Cardiac septum (tissue), 1 donor: ENCODE measurements at places on chromosomes 7 and 10. TPM values are rescaled to one million over a fixed set of nuclear protein-coding genes. Genes with fewer than 3 reads are reported as not detected.

Gene GDF10
- 1.7 TPM for total RNA-seq

Gene HECTD2
- total RNA-seq: 13.2 TPM

Gene UCN3
- total RNA-seq: not detected

- DNase-seq: no peak
Observed at GRCh38 chr7:44949303-44949702, 29.5 kb downstream of the MYO1G start.

- DNase-seq: peak; percentile 94
Observed at GRCh38 chr10:72272689-72273409, 875 bp upstream of the DDIT4 start.

DNA sequence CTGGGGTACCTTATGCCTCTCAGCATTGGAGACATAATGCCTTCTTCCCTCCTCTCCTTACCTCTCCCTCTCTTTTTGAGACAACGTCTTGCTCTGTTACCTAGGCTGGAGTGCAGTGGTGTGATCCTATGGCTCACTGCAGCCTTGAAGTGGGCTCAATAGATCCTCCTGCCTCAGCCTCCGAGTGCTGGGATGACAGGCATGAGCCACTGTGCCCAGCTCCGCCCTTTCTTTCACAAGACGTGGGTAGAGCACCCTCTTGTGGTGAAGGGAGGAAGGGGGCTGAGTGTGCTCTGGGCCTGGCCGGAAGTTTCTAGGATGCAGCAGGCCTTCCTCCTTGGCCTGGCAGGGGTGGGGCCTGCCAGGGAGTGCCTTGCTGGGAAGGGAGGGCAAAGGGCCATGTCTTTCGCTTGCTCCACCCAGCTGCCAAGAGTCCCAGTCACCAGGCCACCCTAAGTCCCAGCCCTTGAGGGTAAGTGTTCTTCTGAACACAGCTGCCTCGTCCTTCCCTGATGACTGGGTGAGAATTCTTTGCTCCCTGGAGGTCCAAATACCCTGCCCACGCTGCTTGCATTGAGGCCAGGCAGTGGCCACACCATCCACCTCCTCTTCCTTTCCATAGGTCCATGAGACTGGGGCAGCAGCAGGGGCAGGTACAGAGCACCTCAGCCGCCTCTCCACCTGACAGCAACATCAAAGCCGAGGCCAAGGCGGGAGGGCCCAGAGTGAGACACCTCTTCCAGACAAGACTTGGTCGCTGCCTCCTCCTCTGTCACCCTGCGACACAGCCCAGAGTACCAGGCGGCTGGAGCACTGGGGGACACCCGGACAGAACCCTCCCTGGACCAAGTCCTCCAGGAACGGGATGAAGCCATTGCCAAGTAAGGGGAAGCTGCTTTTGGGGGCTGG, 3.7 kb downstream of the ABHD11 start:
- peak; percentile 87 for DNase-seq

DNA sequence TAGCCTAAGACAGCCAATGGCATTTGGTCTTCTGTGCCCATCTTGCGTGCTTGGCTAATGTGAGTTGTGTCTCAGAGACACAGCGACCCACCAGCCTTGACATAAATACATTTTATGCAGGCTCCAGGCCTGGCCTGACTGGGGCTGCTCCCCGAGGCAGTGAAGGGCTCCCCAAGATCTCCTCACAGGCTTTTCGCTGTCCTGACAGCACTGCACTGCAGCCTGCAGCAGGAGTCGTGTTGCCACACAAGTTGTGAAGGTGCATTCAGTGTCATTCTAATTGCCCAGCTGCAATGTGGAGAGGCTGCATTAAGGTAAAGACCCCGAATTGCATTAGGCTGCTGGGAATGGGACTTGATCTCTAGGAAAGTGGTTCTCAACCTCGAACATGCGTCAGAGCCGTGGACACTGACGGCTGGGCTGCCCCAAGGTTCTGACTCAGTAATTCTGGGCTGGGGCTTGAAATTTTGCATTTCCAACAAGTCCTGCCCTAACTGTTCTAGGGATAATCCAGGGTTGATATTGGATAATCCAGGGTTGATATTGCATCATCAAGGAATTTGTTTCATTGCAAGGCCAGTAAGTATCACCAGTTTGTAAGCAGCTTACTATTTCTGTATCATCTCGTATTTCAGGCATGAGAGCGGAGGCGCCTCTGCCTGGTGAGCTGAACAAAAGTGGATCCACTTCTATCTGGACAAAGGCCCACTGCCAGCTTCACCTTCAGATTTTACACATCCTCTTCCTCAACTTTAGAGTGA, 108.7 kb upstream of the INSIG1 start:
- no peak for DNase-seq

GRCh38 chr7:100544967-100545359, 6.0 kb downstream of the AGFG2 start:
- DNase-seq: no peak

GRCh38 chr7:141045126-141045841, 28.6 kb upstream of the TMEM178B start:
- no peak for DNase-seq

DNA sequence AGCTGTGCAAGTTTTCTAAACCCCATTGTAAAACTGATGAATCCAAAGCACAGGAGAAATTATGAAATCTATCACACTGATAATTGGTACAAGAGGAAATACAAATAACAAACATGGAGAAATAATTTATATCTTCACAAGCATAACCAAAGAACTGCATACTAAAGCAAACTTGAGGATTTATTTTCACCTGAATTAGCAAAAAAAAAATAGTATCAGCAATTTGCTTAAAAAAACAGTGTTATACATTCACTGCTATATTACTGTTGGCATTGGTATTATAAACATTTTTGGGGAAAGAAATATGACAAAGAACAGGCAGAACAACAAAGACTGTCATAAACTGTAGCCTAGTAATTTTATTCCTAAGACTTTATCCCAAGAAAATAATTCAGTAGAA, 230.8 kb upstream of the NRP1 start:
- DNase-seq: no peak

DNA sequence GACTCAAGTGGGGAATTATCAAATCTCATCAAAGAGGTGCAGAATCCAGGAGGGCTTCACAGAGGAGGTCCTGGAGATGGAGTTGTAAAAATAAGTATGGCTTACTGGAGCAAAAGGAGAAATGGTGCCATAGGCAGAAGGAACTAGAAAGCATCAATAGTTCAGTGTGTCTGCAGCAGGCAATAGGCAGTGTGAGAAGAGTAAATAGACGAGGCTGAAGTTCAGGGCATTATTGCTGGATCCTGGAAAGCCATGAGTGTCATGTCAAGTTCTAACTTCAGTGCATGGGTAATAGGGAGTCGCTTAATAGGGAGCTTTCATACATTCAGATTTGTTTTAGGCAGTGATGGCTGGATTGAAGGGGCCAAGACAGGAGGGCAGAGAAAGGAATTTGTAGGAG, 39.3 kb downstream of the CYP26A1 start:
- DNase-seq: no peak

Gene GPR141
- 0.40 TPM for total RNA-seq

Gene PNLIP
- total RNA-seq: not detected

- no peak for DNase-seq
Observed at GRCh38 chr10:43110338-43111071, 27.7 kb upstream of the CSGALNACT2 start.

Gene SEC23IP
- total RNA-seq: 30.7 TPM

Gene LIPM
- not detected for total RNA-seq

- no peak for DNase-seq
Observed at GRCh38 chr10:94288361-94289101, 74.2 kb downstream of the NOC3L start.

DNA sequence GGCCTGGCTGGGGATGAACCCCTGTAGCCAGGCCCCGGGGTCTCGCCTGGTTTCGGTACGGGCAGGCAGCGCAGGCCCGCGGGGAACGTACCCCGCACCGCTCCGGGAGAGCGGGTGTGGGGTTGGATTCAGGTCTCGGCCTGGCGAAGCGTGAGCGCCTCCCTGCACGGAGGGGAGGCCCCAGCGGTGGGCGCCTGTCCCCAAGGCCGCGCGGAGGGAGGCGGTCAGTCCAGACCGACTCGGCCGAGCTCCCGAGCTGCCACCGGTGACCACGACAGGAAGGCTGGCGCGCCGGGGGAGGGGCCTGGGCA, 378 bp upstream of the INPP5F start:
- no peak for DNase-seq

GRCh38 chr7:78261302-78261701, 462.7 kb downstream of the PHTF2 start:
- no peak for DNase-seq

DNA sequence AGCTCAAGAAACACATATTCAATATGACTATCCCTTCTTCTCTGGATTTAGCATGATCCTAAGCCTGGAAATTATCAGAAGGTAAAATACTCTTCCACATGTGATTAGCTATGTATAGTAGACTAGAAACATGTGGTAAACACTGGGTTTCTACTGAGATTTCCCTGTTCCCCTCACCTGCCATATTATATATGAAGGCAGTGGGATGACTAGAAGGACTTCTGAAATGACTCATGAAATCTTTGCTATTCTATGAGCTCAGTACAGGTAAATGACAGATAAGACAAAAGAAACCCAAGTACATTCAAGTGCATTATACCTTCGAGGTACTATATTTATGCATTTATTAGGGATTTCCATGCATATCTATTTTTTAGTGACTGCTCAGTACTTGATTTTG, 152.9 kb downstream of the DNAJB9 start:
- no peak for DNase-seq

DNA sequence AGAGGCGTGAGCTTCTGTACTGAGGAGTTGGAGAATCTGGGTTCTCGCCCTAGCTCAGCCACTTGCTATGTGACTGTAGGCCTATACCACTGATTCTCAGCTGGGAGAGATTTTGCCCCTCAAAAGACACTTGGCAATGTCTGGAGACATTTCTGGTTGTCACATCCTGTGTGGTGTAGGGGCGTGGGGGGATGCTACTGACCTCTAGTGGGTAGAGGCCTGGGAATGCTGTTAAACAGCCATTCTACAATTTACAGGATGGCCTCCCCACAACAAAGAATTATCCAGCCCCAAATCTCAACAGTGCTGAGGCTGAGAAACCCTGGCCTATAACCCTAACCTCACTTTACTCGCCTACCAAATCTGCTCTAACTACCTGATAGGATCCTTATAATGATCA, 58.8 kb upstream of the GAD2 start:
- no peak for DNase-seq

Gene DYDC2
- not detected for total RNA-seq

DNA sequence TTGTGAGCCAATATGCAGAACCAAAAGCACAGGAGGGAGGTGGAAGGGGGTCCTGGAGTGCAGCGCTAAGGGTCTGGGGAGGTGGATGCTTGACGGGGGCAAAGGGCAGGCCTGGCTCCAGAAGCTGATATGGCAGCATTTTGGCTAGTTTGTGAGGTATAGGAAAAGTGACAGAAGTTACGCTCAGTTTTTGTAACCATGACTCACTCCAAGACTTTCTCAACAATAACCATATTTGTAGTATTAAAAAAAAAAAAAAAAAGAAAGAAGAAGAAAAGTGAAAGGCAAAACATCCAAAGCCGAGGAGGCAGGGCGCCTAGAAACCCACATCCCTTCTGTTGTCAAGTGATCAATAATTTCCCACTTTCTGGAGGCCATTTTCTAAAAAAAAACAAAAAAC, 92.3 kb downstream of the RNF216 start:
- DNase-seq: no peak

DNA sequence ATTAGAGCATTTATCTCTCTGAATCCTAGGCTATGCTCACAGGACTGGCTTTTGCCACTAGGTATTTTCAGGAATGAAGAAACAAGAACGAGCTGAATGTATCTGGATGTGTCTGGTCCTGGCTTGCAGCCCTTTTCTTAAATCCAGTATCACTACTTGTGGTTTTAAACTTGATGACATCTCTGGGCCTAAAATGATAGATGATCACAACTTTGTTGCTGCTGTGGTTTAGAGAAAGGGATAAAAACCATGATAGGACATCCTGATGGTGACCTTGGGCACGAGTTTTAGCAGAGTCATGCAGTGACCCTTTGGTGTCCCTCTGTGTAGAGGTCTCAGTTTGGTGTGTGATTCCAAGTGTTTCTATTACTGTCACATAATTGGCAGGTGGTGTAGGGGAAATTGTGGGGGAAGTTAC, 31.7 kb upstream of the SEMA3C start:
- DNase-seq: no peak

GRCh38 chr7:157567666-157568065, 230.9 kb downstream of the DNAJB6 start:
- no peak for DNase-seq

Gene NKX6-2
- total RNA-seq: not detected

GRCh38 chr7:148543-148931, 43.8 kb upstream of the FAM20C start:
- DNase-seq: no peak

DNA sequence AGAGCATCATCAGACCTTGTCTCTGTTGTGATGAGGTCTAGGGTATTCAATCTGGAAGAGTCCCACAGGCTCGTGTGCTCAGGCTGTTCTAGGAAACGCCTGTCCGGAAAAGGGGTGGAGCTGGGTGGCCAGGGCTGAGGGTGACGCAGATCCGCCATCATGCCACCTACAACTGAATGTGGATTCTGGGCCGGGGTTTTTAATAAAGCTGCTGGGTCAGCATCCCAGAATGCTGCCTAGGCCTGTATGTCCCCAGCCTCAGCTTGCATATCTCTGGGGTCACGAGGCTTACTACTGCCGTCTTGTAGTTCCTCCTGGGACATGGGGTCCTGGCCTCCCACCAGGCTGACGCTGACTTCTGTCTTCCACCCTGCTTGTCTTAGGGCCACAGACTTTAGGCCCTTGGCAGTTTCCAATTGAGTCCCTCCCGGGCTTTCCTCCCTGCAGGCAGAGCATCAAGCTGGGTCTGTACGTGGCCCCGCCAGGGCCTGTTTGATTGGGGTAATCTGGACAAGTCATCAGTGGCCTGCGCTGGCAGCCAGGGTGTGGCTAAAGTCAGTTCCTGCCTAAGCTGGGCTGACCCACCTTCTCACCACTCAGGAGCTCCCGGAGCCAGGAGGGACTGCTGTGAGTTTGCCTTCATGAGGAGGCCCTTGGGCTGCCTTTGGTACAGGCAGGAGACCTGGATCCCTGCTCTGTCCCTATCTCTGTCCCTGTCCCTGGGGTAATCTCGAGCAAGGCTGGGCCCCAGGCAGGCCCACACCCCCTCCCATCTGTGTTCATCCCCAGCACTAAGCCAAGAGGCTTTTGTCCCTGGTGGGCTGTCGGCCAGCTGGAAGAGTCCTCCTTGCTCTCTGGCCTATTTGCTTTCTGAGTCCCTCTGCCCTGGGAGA, 79.9 kb downstream of the ZMIZ1 start:
- DNase-seq: peak; percentile 87

Gene MYH16
- not detected for total RNA-seq
